ENCODE measurements at places on chromosomes 3 and 15.

GRCh38 chr3:197458179-197458707 is 97.5 kb downstream of the BDH1 start:
- peak; percentile 16 for DNase-seq

- DNase-seq, result peak; percentile 90
Measured at GRCh38 chr15:100438570-100438969, 90.2 kb downstream of the CERS3 start.

GRCh38 chr15:58678683-58679082 is 70.8 kb downstream of the ADAM10 start:
- no peak for DNase-seq

- no peak for DNase-seq
Measured at GRCh38 chr15:95324656-95325055, 1005.8 kb upstream of the NR2F2 start.

- no peak for DNase-seq
Measured at GRCh38 chr15:36951731-36952247, 148.6 kb downstream of the MEIS2 start.

GRCh38 chr3:15380980-15381890 is 46.1 kb downstream of the METTL6 start:
- DNase-seq, result no peak

DNA sequence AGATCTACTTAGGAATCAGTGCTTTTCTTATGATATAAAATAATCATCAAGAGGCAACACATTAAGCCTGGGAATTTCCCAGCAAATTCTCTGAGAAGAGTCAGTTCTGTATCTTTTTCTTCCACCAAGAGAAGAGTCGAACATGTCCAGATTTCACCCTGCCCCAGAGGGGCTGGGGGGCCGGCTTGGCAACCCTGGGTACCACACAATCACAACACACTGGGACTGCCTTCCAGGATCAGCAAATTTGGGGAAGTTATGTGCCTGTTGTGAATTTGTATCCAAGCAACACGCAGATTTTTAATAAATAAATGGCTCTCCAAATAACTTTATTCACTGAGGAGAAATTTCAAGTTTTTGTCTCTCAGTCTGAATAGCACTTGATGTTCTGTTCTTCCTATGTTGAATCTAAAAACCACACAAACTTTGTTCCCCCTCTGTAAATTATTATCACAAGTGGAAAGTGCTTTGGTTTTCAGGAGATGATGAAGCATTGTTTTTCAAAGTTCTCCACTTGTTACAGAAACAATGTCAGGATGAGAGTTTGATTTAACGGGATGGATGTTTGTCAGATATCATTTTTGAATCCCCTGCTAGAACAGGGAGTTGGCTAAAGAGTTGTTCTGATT is 357.2 kb downstream of the ZNF385D start:
- no peak for DNase-seq

DNA sequence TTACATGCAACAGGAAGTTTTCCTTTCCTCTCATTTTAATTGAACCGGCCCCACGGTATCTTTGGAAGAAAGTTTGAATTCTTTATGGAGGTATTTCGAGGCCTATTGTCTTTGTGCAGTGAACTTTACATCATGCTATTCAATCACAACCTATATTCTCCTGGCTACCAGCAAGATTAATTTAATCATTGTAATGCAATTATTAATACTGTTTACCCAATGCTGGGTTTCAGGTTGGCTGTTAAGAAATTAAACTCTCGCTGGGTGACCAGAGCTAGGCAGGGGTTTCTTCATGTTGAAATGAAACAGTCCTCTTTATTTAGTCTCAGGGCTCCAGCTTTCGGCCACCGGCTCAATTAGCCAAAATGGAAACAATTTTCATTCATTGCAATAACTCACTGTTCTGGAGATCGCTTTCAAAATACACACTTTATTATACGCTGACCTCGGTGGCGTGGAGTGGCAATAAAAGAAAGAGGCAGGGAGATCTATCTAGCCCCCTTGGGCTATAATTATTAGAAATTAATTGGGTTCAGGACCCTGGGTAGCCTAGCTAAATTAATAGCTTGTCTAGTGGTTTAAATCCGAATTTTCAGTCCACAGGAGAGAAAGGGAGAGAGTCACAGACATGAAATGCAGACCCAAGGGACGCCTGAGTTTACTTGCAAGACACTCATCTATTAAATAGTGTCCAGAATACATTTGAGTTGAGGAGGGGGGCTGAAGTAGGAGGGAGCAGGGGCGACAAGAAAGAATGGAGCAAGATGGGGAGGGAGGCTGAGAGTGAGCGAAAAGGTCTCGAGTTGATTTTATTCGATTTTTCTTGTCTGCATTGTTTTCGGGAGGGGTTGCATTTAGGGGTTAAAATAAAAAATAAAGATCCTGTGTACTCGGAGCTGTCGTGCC is 3.9 kb upstream of the MECOM start:
- DNase-seq, result no peak

GRCh38 chr15:78292219-78292618 is 7.2 kb downstream of the SKIC8 start:
- no peak for DNase-seq

DNA sequence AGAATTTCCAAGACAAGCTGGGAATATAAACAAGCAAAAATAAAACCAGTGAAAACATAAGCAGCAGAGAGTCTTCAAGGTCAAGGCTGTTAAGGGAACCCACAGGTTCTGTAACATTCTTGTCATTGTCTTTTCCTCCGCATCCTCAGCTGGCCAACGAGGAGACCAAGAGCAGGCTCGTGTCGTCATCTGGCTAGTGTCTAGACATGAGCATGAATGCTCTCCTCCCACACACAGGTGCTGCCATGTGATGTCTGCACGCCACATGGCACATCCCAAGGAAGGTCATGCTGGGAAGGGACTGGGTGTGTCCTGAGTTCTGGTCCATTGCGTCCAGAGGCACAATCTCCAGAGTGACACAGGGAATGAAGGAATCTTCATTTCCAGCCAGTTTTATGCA is 156.2 kb downstream of the POLR2M start:
- DNase-seq, result no peak

DNA sequence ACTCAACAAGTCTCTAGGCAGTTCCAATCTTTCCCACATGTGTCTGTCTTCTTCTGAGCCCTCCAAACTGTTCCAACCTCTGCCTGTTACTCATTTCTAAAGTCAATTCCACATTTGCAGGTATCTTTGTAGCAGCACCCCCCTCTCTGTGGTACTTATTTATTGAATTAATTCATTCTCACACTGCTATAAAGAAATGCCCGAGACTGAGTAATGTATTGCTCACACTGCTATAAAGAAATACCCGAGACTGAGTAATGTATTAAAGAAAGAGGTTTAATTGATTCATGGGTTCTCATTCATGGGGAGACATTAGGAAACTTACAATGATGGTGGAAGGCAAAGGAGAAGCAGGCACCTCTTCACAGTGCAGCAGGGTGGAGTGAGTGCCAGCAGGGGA is 1413.8 kb downstream of the SI start:
- DNase-seq, result no peak

DNA sequence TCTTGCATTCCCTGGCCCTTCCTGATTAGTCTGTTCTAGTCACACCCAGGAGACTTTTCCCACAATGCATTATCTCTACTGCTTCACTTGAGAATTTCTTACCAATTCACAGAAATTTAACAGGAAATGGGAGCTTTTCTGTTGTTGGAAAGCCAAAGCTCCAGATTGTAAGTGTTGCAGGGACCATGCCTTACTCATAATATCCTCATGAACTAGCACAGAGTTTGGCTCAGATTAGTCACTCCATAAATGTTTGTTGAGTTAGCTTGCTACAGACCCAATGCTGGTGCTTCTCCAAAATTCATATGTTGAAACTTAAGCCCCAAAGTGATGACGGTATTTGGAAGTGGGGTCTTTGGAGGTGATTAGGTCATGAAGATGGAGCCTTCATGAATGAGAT is 232.6 kb downstream of the GAP43 start:
- no peak for DNase-seq

DNA sequence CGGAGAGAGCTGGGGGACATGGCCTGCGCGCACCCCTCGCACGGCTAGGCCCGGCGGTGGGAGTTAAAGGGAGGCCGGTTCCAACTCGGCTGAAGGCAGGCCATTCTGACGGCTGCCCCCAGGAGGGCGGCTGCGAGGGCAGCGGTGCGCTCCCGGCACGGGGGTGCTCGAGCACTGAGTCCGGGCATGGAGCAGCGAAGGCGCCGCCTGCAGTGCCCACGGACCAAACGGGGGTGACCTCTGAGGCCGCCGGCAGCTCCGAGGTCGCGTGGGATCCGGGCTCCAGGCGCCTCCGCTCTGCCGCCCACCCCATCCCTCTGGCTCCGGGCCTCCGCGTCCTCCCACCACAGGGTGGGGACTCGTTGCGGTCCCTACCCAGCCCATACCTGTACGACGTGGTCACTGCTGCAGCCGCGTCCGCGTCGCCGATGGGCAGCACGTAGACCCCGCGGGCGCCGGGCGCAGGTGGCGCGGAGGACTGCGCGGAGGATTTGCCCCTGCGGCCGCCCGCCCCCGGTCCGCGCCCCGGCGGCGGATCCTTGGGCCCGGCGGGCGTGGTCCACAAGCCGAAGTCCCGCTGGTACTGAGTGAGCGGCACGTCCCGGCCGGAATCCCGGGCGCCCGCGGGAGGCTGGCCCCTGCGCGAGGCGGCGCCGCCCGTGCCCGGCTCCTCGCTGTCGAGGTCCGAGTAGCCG is 469 bp downstream of the MAP6D1 start:
- no peak for DNase-seq

DNA sequence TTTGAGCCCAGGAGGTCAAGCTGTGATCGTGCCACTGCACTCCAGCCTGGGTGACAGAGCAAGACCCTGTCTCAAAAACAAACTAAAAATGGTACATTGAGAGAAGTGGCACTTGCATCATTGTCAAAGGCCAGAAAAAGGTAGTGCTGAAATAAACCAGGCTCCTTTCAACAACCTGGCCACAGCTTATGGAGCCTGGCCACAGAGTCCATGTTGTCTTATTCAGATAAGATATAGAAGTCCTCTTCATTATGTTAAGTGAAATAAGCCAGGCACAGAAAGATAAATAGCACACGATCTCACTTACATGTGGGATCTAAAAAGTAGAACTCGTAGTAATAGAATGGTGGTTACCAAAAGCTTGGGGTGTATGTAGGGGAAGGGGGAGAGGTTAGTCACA is 34.8 kb downstream of the EMC4 start:
- DNase-seq, result no peak

DNA sequence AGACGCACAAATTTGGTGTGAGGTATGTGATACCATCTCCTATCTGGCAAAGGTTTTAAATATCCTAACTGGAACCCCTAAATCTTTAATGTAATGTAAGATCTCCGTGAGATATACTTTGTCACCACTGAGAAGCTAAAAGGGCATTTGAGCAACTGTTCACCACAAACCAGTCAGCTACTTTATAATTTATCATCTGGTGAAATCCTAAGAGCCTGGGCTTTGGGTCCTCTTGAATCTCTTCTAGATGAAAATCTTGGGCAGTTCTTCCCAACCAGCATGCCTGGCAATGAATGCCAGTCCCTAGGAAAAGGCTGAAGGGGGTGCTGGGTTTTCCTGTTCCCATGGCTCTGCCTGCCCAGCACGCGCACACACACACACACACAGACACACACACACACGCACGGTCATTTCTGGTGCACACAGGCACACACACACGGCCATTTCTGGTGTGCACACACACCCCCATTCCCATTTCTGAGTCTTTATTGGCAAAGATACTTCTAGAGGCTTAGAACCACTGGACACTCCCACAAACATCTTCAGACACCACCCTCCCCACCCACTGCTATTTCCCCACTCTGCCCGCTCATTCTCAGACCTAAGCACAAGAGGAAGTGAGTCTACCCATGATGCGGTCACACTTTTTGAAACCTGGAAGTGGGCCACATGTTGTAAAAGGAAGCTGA is 72.6 kb downstream of the MYO1E start:
- peak; percentile 97 for DNase-seq

Data from GM12865 (cell line).